ENCODE measurements at places on chromosomes 3 and 15.
A peak's percentile ranks its signal among the peaks of the same experiment; 100 is the strongest.

DNA sequence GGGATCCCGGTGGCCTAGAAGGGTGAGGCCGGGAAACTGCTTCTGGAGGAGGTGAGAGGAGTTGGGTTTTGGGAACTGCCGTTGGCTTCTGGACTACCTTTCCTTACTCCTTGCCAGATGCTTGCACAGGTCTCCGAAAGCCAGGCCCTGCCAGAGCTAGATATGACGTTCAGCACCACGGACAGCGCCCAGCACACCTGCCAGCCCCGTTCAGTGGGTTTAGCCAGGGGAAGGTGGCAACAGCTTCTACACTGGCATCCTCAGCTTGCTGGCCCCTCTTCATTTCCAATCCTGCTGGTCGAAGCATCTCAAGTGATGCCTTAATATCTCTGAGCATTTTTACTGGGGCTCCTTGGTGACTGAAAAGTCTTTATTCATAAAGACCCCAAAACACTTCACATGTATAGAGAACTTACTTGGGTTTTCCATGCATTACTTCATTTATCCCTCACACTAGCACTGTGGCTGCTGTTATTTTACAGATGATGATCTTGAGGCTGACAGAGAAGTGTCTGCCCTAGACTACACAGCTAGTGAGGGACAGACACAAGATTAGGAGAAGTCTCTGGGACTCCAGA lies 21.9 kb downstream of the HCN4 start:
- peak; percentile 54 for DNase-seq

DNA sequence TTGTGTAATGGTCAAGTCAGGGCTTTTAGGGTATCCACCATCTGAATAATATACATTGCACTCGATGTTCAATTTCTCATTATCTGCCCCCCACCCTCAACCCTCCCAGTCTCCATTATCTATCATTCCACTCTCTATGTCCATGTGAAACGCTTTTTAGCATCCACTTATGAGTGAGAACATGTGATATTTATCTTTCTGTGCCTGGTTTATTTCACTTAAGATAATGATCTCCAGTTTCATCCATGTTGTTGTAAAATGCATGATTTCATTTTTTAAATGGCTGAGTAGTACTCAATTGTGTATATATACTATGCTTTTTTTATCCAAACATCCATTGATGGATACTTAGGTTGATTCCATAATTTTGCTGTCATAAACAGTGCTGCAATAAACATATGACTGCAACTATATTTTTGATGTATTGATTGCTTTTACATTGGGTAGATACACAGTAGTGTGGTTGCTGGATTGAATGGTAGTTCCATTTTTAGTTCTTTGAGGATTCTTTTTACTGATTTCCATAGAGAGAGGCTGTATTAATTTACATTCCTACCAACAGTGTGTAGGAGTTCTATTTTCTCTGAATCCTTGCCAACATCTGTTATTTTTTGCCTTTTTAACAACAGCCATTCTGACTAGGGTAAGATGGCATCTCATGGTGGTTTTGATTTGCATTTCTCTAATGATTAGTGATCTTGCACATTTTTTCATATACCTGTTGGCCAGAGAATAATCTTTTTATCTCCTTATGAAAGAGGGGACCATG lies 332.9 kb upstream of the TGFBR2 start:
- no peak for DNase-seq

GRCh38 chr15:67863442-67863987 lies 23.7 kb upstream of the RNU6-1 start:
- DNase-seq = peak; percentile 87

- DNase-seq = no peak
These were observed 29.0 kb upstream of the ZNF710 start for GRCh38 chr15:89972085-89972484.

GRCh38 chr3:189937302-189938127 lies 183.2 kb downstream of the P3H2 start:
- DNase-seq = no peak

DNA sequence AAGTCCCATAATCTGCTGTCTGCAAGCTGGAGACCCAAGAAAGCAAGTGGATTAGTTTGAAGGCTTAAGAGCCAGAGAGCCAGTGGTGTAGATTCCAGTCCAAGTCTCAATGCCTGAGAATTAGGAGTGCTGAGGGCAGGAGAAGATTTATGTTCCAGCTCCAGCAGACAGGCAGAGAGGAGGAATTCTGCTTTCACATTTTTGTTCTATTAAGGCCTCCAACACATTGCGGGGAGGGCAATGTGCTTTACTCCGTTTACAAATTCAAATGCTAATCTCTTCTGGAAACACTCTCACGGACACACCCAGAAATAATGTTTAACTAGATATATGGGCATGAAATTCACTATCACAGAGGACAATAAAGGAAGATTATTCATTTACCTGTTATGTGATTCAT lies 54.0 kb downstream of the DPH6 start:
- DNase-seq = no peak

GRCh38 chr3:46090161-46090591 lies 62.9 kb upstream of the XCR1 start:
- no peak for DNase-seq

- no peak for DNase-seq
These were observed 26.7 kb upstream of the MCF2L2 start for GRCh38 chr3:183455089-183455488.

DNA sequence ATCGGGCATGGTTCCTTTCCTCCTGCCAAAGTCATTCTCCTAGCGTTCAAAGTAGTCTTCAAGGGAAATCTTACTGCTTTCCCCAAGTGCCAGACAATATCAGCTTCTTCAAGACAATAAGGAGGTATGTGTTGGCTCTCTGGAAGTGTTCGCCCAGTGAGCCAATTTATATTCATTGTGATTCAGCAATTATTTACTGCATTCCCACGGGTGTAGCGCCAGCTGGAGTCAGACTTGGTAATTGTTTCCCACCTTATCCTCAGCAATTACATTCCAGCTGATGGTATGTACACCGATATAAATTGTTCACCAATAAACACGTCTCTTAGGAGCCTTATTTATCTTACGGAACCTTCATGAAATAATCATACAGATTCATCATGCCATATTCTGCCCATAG lies 103.6 kb upstream of the CTNNB1 start:
- no peak for DNase-seq

- no peak for DNase-seq
These were observed 22.7 kb downstream of the HEG1 start for GRCh38 chr3:125033135-125033534.

DNA sequence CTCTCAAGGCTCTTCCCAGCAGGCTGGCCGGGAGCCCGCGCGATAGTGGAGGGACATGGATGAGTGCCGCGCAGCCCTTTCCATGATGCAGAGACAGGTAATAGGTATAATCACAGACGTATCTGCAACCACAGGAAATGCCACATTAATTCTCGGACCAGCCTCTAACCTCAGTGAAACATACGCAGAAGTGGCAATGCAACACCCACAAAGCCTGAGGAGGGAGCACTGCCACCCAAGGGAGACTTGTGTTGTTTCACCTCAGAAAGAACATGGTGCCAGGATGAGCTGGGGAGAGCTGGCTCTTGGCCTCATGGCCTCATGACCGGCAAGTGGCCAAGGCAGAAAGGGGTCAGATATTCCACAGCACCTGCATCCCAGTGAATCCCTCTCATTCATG lies 39.0 kb downstream of the PGPEP1L start:
- no peak for DNase-seq

DNA sequence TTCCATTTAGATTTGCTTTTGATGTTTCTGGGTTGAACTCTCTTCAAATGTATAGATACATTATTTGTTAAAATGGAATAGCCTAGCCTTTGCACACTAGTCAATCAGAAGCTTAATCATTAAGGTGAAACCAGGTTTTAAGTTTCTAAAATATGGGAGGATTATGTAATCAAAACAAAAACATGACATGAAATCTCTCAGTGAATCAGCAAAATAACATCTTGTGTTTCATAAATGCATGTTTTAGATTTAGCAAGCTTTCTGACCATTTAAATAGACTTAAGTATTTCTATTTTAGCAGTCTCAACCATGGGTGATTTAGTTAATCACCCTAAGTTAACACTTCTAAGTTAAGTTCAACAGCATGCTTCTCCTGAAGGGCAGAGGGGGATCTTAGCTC lies 11.3 kb downstream of the GTF2E1 start:
- DNase-seq = no peak

DNA sequence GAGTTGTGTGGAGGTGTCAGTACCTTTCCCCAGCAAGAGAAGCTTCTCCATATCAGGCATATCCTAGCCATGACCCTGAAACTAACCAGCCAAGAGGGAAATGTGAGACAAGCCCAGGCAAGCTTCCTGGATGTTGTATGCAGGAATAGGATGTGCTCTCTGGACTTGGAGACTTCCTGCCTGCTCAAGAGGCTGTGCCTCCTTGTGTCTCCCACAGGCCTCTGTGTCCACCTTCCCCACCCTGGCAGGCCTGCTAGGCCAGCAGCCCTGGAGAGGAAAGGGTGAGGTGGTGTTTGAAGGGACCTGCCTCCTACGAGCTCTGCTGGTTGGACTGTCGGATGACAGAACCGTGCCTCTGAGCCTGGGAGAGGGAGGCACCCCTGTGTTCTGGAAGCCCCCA lies 2.1 kb upstream of the DYNLT2B start:
- no peak for DNase-seq

GRCh38 chr3:129161860-129162271 lies 1.0 kb upstream of the ISY1 start:
- DNase-seq = no peak

Measured in right kidney (tissue), 9 donors.